ENCODE measurements at places on chromosomes 4 and X. TPM values are rescaled to one million over a fixed set of nuclear protein-coding genes. Genes with fewer than 3 reads are reported as not detected.

PAGE2 gene
- not detected for total RNA-seq

DNA sequence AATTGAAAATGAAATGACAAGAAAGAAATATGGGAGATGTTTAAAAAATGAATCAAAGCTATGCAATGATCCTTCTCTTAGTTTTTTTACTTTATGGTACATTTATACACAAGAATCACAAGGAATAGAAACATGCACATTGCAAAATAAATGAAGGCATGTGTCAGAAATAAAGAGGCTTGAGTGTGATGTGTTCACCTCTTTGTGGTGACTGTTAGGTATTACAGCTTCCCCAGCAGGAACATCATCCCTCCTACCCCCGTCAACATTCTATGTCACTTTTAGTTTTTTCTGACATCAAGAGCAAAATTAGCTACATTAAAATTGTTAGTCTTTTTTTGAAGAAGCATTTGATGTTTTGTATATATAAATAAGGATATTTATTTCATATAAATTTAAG lies 214.8 kb downstream of the SLC4A4 start:
- DNase-seq = no peak

DNA sequence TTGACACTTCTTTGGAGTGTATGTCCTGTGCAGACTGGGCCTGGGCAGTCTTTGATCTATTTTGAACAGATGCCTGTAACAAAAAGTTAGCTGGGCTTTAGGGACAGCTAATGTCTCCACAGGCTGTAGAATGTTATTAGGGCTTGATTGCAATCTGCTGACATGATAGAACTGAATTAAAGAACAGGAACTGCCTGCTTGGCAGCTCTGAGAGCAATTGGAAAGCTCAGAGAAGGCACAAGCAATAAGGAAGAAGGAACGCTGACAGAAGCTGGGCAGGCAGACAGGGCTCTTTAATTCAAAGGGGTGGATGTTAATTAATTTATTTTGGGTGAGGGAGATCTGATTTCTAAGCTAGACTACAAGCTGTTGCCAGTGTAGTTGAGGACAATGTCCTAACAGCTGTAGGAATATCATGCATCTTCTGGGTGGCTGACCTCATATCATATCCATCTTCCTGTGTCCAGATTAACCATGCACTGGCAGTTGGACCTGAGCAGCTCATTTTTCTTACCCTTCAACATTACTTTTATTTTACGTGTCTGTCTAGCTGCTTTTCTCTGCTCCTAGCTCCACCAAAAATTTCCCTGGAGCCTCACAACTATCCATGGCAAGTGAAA lies 20.7 kb upstream of the GRXCR1 start:
- no peak for DNase-seq

DNA sequence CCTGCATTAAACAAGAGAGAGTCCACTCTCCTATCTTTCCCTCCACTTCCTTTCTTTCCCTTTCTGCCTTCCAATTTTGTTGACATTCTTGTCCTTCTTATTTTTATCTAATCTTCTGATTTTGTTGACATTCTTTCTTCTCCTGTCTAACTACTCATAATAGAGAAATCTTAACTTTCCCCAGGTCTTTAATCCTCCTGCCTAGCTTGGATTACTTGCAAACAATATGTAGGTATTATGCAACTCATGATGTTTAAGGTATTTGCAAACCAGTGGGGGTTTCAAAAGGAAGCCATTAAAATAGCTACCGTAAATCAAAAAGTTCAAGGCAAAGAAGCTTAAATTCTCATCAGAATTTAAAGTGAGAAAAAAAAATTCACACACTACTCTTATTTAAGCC lies 53.9 kb downstream of the PROM1 start:
- DNase-seq = no peak

DNA sequence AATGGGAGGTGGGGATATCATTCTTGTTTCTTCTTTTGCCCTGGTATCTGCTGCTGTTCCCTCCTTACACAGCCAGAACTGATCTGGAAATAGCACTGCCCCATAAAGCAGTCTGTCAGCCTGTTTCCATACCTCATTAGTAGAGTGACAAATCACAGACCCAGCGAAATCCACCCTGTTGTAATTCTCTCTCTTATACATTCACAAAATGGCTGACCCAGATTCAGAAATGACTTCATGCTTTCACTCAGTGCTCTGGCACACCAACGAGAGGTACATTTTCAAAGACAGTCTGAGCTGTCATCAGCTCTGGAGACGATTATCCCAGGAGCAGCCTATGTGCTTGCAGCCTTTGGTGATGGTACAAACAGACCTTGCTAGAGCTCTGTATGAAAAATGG lies 164.6 kb downstream of the AFF2 start:
- DNase-seq = no peak

- DNase-seq = peak; percentile 51
Observed at GRCh38 chrX:130174045-130174704, 2.4 kb downstream of the RAB33A start.

GRCh38 chr4:73668782-73669201 lies 48.6 kb upstream of the RASSF6 start:
- DNase-seq = no peak

GRCh38 chr4:5750052-5750945 lies 39.3 kb downstream of the EVC start:
- DNase-seq = no peak
